ENCODE measurements at places on chromosomes 6 and 20.

GRCh38 chr6:84583784-84584183 lies 180.6 kb downstream of the TBX18 start:
- no peak for DNase-seq

DNA sequence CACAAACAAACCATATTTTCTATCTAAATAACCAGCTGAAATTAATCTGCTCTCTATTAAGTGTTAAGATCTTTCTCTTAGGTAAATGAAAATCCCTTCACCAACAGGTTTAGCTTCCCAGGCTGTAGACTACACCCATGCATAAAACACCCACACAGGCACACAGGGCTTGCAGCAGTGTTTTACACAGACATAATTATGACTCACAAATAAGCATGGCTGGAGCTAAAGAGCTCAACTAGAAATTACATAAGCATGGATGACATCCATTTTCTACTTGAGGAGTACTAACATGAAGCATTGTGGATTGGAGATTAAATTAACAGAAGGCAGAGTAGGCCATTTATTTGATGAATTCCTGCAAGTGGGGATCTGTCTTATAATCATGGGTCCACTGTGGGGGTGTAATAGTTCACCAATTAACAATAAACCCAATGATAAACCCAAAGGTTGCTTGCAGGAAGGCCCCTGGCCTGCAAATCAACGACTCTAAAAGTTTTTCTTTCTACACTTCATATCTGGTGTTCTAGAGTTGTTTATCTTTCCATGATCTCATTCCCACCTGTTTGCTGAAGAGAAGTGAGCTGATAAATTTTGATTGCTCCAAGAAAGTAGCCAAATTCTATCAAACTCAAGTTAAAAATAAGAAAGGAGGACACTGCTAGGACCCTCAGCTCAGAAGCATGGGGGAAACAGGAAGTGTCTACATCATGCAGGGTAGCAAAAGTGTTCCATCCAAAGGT lies 33.8 kb upstream of the E2F3 start:
- DNase-seq = no peak

GRCh38 chr20:46823271-46823751 lies 71.3 kb upstream of the EYA2 start:
- DNase-seq = no peak

- no peak for DNase-seq
Measured at GRCh38 chr6:95231416-95231815, 345.9 kb upstream of the MANEA start.

DNA sequence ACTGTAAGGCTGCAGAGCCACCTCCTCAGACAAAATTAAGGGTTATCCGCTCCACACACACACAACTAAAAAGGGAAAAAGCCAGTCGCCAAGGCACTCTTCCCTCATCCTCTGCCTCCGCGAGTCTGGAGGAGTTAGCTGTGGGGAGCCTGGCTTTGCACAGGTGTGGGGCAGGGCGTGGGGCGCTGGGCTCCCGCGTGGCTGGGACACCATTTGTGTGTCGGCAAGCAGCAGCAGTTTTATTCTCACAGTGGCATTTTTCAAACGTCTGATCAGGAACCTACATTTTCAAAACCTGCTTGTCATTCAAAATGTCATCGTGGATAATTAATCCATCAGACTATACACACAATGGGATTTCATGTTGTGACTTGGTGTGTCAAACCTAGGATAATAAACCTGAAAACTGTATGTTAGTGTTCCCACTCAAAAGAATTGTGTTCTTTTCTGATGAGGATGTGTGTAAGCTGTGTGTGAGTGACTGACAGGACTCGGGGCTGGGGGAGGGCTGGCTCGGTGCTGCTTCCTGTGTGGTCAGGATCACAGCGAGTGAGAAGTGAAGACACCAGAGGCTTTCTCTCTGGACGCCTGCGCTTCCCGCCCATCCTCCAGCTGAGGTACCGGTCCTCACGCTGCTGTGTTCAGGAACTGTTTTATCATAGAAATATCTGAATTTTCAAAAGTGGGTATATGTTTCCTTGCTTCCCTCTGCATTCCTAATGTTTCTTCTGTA lies 83.1 kb downstream of the IRF4 start:
- peak; percentile 81 for DNase-seq

DNA sequence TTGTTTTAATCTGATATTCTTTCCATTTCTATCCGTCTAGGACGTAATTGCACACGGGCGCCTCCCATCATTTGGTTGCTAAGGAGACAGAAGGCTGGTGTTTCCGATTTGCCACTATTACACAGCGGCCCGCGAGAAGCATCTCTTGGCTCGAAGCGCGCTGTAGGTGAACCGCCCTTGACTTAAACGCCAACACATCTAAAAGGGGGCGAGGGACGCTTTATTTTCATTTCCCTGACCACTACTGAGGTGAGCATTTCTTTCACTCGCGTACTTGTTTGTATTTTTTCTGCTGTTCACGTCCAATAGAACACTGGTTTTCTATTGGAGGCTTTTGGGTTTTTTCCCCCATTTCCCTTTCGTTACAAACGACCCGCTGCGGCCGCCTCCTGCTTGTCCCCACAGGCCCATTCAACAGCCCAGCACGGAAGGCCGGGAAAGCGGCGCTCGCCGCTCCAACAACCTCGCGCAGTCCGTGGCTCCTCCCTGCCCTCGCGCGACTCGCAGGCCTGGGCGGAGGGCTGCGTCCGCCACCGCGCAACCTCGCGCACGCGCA lies 505 bp upstream of the WRNIP1 start:
- DNase-seq = peak; percentile 76
